Stimulated activated CD4-positive, alpha-beta T cell treated with anti-CD3 and anti-CD28 coated beads, Interleukin-2, amount 100 ng/mL, for 24 hours (primary cell): ENCODE measurements at places on chromosomes 16 and 17.

- DNase-seq = no peak
These were observed 23.1 kb downstream of the COPRS start for GRCh38 chr17:31835984-31836383.

DNA sequence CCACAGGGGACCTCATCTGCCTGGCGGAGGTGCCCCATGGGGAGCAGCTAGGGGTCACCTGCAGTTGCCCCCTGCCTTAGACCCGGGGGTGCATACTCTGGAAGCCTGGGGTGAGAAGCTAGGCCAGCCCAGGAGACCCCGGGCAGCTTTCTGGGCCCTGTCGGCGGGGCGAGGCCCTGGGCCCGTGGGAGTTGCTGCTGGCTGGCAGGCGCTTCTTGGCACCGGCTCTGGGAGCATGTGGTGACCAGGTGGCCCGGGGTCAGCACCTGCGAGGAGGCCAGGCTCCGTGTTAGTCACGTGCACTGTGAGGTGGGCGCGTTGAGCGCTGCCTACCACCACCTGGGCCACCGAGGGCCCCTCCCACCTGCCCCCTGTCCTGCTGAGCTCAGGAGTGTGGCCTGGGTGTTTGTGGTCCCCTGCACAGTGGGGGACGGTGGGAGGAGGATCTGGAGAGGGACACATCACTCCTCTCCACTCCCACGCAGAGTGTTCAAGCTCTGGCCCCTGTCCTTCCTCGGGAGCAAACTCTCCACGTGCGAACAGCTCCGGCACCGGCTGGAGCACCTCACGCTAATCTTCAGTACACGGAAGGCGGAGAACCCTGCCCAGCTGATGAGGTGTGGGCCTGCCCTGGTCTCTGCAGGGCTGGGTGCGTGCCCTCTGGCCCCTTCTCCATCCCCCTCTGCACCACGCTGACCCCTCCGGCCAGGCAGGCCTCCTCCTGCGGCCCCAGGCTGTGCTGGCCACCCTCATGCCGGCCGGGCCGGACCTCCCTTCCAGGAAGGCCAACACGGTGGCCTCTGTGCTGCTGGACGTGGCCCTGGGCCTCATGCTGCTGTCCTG lies 5.8 kb downstream of the PIGQ start:
- DNase-seq = no peak

DNA sequence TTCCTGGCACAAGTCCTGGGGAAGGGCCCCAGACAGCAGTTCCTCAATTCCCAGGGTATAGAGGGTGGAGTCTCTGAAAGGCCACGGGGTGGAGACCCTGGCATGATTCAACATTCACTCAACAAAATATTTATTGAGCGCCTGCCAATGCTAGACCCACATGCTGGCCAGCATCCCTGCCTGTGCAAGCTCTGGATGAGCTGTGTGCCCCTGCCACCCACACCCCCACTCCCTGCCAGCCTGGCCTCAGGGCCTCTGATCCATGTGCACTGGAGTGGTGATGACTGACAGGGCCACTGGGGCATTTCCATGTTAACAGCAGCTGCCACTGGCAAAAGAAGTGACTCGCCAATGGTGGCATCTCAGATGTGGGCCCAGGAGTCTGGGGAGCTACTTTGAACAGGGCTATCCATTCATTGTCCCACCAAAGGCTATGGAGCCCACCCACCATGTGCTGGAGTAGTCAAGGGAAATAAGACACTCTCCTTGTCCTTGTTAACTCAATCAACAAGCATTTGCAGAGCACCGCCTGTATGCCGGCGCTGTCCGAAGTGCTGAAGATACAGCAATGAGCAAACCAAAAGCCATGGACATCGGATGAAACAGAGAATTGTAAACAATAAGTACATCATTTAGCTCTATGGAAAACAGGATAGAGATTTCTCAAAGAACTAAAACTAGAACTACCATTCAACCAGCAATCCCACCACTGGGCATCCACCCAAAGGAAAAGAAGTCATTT lies 3.0 kb upstream of the PRSS22 start:
- no peak for DNase-seq

DNA sequence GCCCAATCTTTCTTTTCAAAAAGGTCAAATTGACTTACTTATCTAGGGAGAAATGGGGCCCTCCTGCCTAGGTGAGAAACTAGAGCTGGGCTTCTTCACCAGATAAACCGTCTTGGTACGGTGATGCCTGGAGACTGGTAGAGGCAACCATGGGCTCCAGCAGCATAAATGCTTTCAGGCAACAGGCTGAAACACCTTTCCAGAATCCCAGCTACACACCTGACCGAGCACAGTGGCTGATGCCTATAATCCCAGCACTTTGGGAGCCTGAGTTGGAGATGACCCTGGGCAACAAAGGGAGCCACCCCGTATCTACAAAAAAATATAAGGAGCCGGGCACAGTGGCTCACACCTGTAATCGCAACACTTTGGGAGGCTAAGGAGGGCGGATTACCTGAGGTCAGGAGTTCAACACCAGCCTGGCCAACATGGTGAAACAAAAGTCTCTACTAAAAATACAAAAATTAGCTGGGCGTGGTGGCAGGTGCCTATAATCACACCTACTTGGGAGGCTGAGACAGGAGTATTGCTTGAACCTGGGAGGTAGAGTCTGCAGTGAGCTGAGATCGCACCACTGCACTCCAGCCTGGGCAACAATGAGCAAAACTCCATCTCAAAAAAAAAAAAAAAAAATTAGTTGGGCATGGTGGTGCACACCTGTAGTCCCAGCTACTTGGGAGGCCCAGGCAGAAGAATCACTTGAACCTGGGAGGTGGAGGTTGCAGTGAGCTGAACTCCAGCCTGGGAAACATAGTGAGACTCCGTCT lies 8.0 kb downstream of the TRAF4 start:
- no peak for DNase-seq

GRCh38 chr17:50460831-50461526 lies 7.7 kb downstream of the CHAD start:
- DNase-seq = no peak

- no peak for DNase-seq
These were observed 33.0 kb upstream of the PRKCB start for GRCh38 chr16:23802776-23803175.

DNA sequence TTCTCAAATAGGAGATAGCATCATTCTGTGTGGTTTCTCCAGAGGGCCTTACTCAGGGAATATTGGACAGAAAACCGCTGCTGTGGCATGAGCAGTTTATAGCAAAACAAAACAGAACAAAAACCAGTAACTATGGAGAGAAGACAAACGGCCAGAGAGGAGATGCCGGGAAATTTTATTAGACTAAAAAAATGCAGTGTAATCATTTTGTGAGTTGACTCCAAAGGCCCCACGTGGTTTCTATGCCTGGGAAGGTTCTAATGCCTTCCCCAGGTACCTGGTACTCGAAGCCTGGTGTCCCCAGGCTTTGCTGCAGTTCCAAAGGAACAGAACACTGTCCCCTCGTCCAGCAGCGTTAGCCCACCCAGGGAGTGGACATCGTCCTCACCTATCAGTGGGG lies 12.9 kb upstream of the CACNG5 start:
- DNase-seq = no peak

GRCh38 chr17:39939588-39940419 lies 12.3 kb downstream of the LRRC3C start:
- no peak for DNase-seq

GRCh38 chr16:2675714-2676113 lies 6.6 kb upstream of the KCTD5 start:
- no peak for DNase-seq

DNA sequence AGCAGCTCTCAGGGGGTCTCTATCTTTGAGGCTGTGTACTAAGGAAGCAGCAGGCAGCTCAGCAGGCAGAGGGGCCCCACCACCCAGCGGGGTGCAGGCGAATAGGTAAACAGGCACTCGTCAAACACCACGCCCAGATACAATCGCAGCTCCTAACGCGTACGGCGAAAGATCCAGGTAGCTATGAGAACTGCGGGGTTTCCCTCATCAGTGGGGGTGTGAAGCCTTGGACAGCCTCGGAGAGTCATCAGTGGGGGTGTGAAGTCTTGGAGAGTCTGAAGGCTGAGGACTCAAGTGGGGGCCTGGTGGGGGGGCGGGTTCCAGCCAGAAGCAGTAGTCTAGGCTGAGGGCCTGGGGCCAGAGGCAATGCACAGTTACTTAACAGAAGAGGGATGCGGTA lies 69.0 kb downstream of the RTN4RL1 start:
- DNase-seq = no peak

DNA sequence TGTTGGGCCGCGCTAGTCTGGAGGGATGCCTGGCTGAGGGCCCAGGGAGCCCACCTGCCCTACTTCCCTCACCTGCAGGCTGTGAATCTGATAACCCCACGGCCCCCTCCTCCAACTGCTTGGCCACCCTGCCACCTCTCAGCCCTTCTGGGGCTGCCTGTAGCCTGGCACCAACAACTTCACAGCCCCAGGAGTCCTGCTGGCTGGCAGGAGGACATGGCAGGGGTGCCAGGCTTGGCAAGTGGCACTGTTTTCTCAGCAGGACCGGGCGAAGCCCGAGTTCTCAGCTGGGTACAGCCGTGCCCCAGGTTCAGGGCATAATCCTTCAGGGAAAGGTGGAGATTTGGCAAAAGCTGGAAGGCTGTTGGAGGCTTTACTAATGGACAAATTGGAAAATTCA lies 129.6 kb downstream of the CMIP start:
- DNase-seq = no peak

DNA sequence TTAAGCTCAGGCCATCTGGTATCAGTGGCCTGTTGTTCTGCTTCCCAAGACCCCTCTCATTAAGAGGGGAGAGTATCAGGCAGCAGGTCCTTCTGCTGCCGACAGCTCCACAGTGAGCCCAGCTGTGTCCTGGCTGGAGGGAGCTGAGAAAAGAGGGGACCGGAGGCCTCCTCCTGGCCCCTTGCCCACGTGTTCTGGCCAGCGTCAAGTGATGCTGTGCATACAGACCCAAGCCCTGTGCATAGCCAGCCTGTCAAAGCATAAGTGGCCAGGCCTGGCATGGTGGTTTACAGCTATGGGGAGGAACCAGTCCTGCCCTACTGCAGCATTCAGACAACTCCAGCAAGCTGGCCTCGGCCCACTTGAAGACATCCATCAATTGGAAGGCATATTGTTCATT lies 48.0 kb downstream of the ABCC6 start:
- no peak for DNase-seq

DNA sequence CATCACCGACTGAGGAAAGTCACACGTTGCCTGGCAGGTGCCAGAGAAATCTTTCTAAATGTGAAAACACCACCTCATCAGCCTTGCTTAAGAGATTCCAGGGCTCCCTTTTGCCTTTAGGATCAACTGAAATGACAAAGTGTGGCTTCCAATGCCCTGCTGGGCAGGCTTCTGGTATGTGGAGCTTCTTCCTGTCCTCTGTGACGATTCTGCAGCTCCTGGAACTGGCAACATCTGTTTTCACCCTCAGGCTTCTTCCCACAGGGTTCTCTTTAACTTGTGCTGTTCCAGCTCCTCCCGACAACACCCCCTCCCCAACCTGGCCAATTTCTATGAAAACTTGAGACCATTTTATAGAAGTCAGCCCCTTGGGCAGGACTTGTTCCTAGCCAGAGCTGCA lies 4.8 kb upstream of the ZDHHC1 start:
- no peak for DNase-seq

DNA sequence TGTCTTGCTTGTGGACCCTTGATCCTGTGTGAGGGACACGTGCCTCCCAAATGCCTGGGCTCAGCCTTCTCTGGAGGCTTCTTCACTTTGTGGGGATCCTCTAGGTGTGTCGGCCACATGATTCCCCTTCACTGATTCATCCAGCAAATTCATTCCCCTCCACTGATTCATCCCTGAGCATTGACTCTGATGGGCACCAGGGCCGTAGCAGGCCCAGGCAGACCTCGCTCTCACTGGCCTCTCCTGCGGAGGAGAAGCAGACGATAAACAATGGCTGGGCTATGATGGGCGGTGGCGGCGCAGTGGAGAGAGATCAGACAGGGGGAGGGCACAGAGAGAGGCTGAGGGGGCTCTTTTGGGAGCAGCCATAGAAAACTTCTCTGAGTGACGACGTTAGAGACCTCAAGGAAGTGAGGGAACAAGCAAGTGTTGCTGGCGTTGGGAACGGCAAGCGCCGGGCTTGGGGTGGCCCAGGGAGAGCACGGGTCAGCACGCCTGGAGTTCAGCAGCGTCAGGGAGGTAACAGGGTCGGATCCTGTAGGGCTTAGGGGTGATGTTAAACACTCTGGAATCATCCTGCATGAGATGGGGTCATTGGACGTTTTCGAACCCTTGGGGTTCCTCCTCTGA lies 17.5 kb upstream of the RPTOR start:
- no peak for DNase-seq

GRCh38 chr16:8863594-8864424 lies 5.0 kb downstream of the CARHSP1 start:
- no peak for DNase-seq

- peak; percentile 83 for DNase-seq
These were observed 3.8 kb upstream of the CD7 start for GRCh38 chr17:82320956-82321927.

DNA sequence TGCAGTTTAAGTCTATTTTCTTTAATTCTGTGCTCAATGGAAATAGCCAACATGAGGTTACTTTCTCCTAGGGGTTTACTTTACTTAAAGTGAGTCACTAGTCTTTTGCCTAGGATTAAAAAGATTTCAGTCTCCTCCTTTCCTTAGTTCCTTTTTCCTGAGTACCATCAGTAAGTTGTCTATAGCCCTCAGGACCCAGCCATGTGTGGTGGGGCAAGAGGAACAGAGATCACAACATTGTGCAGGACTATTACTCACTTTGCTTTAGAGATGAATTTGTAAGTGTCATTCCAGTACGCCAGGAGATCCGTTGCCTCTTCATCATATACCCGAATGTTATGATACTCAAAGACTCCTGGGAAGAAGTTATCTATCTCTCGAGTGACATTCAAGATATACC lies 27.7 kb upstream of the CORO6 start:
- DNase-seq = no peak

GRCh38 chr17:75604034-75604695 lies 16.6 kb downstream of the MYO15B start:
- DNase-seq = no peak

GRCh38 chr17:80996422-80997305 lies 5.0 kb downstream of the CHMP6 start:
- DNase-seq = no peak
